ENCODE measurements at places on chromosomes 13 and 19.

- DNase-seq, result no peak
Measured at GRCh38 chr19:54573330-54573872, at the start of gene LILRA2. Gene LILRA2 (plus strand): TSS chr19:54573790. CDS start chr19:54573879, 89 bp downstream.

GRCh38 chr19:1011831-1012333 is 9.0 kb downstream of the TMEM259 start:
- DNase-seq, result no peak

- no peak for DNase-seq
Measured at GRCh38 chr19:10286803-10287737, at the start of gene ICAM4. Gene ICAM4 (plus strand): TSS chr19:10286955. CDS start chr19:10287013, 58 bp downstream.

DNA sequence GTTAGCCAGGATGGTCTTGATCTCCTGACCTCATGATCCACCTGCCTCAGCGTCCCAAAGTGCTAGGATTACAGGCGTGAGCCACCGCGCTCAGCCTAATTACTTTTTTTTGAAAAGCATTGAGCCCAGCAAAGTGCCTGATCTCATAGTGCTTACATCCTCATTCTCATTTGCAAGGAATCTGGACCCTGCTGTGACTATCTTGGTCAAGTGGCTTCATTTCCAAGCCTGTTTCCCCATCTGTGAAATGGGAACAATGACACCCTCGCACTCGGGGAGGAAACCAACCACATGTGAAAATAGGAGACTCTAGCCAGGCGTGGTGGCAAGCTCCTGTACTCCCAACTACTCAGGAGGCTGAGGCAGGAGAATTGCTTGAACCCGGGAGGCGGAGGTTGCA is 1.6 kb upstream of the PLEKHA4 start:
- no peak for DNase-seq

DNA sequence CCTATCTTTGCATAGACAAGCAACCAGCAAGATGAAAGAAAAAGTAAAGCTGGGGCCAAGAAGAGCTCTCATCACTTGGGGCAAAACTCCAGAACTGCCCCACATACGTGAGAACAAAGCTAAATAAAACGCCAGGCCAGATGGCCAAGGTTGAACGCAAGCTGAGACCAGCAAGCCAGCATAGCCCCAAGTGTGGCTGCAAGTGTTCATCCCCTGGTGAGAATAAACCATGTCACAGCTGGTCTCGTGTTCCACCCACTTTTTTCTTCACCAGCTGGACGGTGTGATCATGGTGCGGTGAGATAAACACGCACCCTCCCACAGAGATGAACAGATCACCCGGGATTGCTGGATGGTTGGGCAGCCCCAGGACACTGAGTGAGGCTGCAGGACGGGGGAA is 109.6 kb upstream of the CACNA1A start:
- DNase-seq, result no peak

DNA sequence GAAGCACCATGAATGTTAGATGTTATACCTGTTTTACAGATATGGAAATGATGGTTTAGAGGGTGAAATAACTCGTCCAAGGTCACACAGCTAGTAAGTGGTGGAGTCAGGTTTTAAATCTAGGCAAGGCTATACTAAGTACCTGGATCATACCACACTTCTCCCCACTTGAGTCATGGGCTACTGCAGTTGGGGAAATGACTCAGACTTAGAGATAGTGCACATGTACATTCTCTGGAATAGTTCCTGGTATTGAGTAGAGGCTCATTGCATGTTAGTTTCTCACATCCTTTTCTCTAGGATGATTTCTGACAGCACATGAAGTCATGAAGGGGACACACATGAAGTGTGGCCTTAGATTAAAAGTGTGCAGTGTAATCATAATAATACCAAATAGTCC is 76.2 kb upstream of the TNFSF11 start:
- no peak for DNase-seq

DNA sequence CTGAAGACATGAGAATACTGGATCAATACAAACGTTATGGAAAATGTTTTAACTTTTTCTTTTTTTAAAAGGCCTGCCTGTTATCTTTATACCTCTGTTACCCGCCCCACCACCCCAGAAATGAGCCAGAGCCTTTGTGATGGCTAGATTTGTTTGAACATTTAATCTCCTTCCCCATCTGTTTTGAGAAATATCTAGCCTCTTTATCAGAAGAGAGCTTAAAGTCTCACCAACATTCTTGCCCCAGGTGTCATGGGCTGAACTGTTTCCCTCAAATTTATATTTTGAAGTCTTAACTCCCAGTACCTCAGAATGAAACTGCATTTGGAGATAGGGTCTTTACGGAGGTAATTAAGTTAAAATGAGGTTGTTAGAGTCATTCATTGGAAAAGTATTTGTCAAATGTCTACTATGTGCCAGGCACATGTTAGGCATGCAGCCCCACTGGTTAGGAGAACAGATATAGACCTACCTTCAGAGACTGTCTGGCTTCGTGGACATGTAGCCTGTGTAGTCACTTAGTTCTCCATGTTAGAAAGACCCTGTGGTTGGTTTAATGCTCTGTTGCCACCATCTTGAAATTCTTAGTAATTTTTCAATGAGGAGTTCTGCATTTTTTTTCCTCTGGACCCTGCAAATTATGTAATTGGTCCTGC is 6.3 kb upstream of the RB1 start:
- no peak for DNase-seq

- no peak for DNase-seq
Measured at GRCh38 chr13:72508392-72508791, 219.0 kb downstream of the MZT1 start.

DNA sequence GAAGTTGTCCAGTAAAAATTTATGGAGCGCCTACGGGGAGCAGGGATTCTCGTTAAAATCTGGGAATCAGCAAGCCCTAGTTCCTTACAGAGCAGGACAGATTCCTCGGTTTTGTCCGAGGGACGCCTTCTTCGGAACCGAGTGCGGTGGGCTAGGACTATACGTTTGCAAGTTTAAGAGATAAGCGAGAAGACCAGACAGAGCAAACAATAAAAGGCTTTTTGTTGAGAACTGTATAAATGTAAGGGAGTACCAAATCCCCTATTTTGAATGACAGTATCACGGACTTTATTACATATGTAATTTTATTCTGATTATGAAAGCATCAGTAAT is 971 bp upstream of the ANKRD10 start:
- DNase-seq, result no peak

- no peak for DNase-seq
Measured at GRCh38 chr19:28655054-28655453, 557.9 kb downstream of the UQCRFS1 start.

DNA sequence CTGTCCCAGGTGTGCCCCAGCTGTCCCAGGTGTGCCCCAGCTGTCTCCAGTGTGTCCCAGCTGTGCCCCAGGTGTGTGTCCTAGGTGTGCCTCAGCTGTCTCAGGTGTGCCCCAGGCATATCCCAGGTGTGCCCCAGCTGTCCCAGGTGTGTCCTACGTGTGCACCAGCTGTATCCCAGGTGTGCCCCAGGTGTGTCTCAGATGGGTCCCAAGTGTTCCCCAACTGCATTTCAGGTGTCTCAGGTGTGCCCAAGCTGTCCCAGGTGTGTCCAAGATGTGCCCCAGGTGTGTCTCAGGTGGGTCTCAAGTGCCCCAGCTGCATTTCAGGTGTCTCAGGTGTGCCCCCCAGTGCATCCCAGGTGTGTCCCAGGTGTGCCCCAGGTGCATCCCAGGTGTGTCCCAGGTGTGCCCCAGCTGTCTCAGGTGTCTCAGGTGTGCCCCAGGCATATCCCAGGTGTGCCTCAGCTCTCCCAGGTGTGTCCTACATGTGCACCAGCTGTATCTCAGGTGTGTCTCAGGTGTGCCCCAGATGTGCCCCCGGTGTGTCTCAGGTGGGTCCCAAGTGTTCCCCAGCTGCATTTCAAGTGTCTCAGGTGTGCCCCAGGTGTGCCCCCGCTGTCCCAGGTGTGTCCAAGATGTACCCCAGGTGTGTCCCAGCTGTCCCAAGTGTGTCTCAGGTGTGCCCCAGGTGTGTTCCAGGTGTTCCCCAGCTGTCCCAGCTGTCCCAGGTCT is 1.3 kb upstream of the GRK1 start:
- DNase-seq, result no peak

DNA sequence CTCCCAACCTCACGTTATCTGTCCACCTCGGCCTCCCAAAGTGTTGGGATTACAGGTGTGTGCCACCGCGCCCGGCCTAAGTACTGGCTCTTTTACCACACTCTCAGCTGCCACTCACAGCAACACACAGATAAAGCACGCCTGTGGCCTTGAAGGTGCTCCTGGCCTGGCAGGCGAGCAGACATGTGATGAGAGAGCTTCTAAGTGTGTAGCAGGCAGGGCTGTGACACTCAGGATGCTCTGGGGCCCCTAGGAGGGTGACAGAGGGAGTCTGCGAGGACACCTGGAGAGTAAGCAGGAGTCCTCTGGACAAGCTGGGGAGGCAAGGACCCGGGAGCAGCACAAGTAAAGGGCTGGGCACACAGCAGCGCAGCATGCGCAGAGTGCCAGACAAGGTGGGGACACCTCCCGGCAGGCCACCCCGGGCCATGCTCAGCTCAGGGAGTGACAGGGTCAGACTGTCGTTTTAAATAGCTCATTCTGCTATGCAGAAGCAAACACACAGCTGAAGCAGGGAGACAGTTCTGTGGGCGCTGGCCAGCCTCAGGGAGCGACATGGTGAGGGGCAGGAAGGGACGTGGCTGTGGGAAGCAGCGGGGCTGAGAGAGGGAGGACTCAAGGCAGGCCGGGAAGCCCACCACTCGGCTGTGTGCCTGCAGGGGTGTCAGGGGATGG is 26.5 kb downstream of the MED26 start:
- DNase-seq, result no peak

GRCh38 chr13:90205911-90206310 is 1141.6 kb upstream of the MIR17HG start:
- no peak for DNase-seq

DNA sequence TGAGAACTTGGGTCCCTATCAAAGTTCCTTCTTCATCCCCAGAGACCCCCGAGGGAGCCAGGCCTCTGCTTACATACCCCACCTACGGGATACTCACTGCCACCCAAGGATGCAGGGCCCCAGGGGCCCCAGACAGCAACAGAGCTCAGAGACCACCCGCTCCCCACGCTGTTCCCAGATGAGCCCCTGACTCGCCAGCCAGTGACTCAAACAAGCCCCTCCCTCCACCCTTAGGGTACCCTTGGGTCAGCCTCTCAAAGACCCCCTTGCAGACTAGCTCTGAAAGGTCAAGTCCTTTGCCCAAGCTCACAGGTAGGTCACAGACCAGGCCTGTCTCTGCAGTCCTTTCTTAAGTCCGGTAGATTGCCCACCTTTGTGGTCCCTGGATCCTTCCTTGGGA is 45.7 kb downstream of the CD320 start:
- no peak for DNase-seq

DNA sequence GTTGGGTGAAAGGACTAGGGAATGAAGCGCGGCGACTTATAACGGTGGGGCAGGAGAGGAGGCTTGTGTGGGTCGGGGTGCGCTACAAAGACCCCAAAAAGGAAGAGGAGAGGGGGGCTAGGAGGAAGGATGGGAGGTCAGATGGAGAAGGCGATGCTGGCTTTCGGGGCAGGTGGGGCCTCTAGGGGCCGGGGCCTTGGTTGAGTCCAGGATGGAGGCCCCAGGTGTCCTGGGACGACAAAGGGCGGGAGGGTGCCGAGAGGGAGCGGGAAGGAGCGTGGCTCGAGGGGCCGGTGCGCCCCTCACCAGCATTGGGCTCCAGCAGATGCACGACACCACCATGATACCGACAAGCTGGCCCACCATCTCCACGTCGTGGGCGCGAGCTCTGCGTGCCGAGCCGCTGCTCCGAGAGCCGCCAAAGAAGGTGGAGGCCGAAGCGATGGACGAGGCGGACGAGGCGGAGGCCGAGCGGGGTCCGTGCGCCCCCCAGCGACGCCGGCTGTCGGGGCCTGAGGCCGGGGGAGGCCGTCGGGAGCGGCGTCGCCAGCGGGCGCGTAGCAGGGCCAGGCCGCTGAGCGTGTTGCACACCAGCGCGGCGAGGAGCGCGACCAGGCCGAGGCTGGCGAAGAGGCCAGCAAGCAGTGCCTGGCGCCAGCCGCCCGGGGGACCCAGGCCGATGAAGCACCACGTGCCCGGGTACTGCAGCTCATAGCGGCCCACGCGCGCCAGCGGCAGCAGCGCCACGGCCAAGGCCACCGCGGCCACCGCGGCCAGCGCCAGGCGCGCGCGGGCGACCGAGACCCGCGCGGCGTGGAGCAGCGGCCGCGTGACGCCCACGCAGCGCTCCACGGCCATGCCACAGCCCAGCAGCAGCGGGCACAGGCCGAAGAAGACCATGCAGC is 1.8 kb downstream of the PTGER1 start:
- no peak for DNase-seq

DNA sequence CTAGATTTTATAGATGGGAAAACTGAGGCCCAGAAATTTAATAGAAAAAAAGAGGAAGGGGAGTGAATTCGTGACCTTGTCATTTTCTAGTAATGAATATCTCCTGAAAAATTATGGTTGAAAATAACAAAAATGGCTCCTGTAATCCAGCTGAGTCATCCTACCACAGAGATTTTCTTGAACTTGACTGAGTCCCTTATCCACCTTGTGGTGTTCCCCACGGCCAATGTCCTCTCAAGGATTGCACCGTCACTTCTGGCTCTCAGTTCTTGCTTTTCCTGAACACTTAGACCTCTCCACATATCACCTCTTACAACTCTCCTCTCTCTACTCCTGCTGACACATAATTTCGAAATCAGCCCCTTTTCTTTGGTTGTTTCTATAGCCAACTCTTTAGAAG is 1.2 kb upstream of the KATNAL1 start:
- no peak for DNase-seq

GRCh38 chr13:51343475-51343874 is 4.0 kb downstream of the SERPINE3 start:
- no peak for DNase-seq

- no peak for DNase-seq
Measured at GRCh38 chr13:93304868-93305613, 78.4 kb downstream of the GPC6 start.

GRCh38 chr19:16089010-16089846 is 12.9 kb downstream of the TPM4 start:
- no peak for DNase-seq

- no peak for DNase-seq
Measured at GRCh38 chr13:26186995-26187394, 35.1 kb downstream of the RNF6 start.

- no peak for DNase-seq
Measured at GRCh38 chr13:108435393-108436149, 166.1 kb downstream of the TNFSF13B start.

GRCh38 chr19:3585301-3586126 is at the start of gene GIPC3:
Gene GIPC3 (plus strand): TSS chr19:3585478. CDS start chr19:3585598, 120 bp downstream.
- DNase-seq, result no peak

DNA sequence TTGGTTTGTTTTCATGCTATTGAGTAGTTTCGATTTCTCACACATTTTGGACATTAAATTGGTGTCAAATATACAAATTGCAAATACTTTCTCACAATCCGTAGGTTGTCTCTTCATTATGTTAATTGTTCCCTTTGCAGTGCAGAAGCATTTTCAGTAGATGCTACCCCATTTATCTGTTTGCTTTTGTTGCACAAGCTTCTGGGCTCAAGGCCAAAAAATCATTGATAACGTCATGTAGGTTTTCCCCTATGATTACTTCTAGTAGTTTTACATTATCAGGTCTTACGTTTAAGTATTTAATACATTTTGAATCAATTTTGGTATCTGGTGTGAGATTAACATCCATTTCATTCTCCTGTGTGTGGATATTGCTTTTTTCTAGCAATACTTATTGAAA is 14.0 kb upstream of the ZNF347 start:
- no peak for DNase-seq
